ENCODE measurements at places on chromosomes 6 and 20.

GRCh38 chr6:122735582-122735981 is 43.9 kb upstream of the FABP7 start:
- no peak for DNase-seq

GRCh38 chr6:137762168-137763090 is 104.6 kb upstream of the TNFAIP3 start:
- no peak for DNase-seq

DNA sequence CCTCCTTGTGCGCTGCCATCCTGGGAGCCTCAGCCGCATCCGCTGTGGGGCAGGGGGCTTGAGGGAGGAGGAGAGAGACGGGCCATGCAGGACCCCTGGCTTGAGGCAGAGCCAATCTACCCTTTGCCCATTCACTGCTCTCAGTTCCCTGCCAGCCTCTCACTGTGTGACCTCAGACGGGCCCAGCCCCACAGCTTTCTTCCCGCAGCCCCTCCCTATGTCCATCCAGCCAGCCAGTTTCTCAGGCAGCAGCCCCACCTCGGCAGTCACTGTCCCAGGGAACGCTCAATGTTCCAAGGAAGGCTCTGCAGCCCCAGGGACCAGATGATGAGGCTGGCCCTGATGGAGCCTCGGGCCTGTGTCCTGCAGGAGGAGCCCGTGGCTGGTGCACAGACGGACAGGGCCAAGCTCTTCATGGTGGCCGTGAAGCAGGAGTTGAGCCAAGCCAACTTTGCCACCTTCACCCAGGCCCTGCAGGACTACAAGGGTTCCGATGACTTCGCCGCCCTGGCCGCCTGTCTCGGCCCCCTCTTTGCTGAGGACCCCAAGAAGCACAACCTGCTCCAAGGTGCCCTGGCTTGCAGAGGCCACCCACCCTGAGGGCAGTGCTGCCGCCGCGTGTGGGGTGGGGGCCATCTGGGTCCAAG is 3.9 kb upstream of the TNFRSF6B start:
- peak; percentile 95 for DNase-seq

- no peak for DNase-seq
Observed at GRCh38 chr6:129903082-129903481, 42.0 kb upstream of the TMEM244 start.

DNA sequence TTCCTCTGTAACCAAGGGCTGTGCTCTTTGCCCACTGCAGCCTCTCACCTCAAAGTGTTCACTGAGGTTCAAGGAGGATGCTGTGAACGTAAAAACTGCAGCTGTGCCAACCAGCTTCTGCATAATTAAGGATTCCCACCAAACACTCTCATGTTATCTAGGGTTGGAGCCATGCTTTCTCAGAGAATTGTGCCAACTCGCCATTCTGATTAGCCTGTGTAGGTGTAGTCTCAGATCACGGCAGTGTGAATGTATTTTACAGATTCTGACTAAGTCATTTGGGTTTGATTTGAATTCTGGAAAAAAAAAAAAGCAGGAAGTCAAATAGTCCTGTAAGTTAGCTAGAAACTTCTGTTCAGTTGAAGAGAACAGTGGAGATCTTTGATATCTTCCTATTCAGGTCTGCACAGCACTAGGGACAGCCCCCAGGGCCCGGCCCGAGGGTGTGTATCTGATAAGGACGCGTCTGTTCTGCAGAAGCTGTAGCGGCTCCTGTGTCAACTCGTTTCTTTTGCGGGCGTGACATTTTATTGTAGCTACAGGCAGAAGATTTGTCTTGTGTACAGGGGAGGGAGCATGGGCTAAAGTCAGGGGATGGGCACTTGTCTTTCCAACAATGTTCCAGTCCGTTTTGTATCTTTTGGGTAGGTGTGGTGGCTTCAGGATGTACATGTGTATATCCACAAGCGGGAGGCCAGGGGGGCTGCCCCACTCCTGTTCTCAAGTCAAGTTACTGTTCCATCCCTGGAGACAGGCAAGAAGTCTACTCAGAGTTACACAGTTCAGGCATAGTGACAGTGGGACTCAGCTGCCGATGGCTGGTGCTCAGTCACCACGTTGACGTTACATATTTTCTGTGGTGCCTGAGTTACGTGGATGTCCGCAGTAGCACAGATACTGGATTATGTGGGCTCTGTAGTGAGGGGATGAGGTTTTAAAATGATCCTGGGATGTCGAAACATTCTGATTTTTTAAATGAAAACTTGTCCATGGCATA is 12.4 kb downstream of the IRF4 start:
- DNase-seq, result no peak

DNA sequence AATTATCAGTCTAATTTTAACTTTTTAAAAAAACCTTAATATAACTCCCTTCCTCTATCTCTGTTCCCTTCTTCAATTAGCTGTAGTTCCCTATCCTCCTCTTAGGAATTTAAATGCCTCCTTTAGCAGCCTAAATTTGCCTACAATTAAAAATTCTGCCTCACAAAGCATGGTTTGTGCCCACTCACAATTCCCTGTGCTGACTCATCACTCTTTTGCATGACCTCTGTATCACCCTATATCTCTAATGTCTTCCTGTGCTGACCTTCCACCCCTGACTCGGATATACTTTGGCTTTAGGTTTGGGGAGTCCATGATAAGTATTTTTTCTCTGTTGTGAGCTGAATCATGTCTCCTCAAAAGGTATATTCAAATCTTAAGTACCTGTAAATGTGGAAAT is 253.6 kb downstream of the RNF144B start:
- DNase-seq, result no peak

All from osteoblast (primary cell).